Activated naive CD4-positive, alpha-beta T cell treated with anti-CD3 and anti-CD28 coated beads, Interleukin-2, amount 10 ng/mL, durations not matched to agents 7 days and 5 days (primary cell): ENCODE measurements at places on chromosomes 6 and 20.

GRCh38 chr6:76441875-76442274, 369.4 kb upstream of the IMPG1 start:
- no peak for DNase-seq

DNA sequence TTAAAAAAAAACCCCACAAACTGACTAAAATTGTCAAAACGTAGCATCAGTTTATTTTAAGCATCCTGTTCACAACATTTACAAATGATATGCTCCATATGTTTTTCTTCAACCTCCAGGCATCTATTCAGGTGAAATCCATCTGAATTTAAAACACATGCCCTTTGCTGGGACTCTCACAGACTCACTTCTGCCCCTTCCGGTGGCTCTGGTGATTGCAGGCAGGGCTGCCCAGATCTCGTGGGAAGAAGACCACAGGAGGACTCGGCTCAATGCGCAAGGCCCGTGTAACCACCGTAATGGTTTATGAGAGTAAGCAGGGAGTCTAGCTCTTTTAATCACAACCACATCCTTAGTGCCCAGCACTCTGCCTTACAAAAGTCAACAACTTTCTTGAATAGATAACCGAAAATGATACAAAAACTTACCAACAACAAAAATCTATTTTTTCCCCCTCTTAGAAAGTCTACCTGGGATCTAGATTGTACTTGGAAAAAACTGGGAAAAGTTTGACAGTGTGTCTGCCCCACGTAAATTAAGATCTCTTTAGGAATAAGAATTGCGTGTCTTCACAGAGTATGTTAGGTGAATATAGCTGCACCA, 139.1 kb downstream of the KIF16B start:
- peak; percentile 54 for DNase-seq

GRCh38 chr6:54040545-54040944, 70.7 kb upstream of the MLIP start:
- no peak for DNase-seq

- DNase-seq = no peak
Observed at GRCh38 chr6:17741507-17741906, 34.8 kb upstream of the NUP153 start.

DNA sequence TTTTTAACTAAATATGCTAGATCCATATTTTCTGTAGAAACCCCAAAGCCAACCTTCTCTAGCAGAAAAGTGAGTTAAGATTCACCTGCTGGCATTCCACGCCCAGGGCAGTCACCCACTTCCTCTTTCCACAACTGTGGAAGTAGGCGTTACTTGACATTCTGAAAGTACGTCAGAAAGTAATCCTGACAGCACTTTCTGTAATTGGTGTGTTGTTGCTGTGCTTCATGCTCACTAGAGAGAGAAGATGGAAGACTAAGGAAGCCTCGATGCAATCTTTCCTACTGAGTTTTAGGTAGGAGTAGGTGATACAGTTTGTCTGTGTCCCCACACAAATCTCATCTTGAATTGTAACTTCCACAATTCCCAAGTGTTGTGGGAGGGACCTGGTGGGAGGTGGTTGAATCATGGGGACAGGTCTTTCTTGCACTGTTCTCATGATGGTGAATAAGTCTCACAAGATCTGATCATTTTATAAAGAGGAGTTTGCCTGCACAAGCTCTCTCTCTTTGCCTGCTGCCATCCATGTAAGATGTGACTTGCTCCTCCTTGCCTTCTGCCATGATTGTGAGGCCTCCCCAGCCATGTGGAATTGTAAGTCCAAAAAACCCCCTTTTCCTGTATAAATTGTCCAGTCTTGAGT, 101.1 kb downstream of the MAP3K7 start:
- no peak for DNase-seq

- no peak for DNase-seq
Observed at GRCh38 chr6:127517693-127518092, 1.4 kb downstream of the MTCL3 start.

DNA sequence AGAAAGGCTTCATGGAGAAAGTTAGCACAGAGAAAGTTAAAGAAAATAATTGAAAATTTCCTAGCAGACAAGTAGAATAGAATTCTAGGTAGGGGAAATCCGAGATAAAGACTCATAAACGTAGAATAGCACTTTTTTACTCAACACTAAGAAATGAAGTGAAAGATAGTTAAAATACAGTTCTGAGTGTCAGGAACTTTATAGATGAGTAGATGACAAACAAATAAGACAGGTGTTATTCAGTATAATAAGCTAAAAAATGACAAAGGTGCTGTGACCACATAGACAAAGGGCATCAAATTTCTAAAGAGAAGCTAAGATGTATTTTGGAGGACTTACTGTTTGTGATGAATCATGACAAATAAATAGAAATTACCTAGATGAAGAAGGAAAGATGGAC, 12.9 kb downstream of the FKBP1C start:
- DNase-seq = no peak

DNA sequence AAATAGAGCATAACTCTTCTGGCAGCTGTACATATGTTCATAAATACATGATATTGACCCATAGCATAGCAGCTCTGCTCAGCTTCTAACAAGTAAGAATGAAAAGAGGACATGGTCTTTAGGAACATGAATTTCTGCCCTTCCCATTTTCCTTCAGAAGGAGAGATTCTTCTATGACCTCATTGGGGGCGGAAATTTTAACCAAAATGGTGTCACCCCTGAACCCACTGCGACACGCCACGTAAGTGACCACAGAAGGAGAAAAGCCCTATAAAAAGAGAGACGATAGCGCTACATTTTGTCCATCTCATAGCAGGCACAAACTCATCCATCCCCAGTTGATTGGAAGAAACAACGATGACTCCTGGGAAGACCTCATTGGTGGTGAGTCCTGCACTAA, at the start of gene IL17A:
Gene IL17A (plus strand): TSS at position 301 of the 400 bp plus-strand sequence. CDS start 57 bp downstream, at position 358.
- DNase-seq = no peak

GRCh38 chr6:14984519-14984853, 261.4 kb upstream of the JARID2 start:
- no peak for DNase-seq

- DNase-seq = no peak
Observed at GRCh38 chr6:166006900-166007301, 160.8 kb downstream of the TBXT start.

DNA sequence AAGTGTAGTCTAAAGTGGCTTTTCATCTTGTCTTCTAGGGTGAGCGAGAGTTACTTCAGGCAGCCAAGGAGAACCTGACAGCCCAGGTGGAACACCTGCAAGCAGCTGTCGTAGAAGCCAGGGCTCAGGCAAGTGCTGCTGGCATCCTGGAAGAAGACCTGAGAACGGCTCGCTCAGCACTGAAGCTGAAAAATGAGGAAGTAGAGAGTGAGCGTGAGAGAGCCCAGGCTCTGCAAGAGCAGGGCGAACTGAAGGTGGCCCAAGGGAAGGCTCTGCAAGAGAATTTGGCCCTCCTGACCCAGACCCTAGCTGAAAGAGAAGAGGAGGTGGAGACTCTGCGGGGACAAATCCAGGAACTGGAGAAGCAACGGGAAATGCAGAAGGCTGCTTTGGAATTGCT, 27.1 kb downstream of the C20orf173 start:
- DNase-seq = no peak

GRCh38 chr20:47054945-47055344, 160.3 kb downstream of the EYA2 start:
- DNase-seq = no peak

GRCh38 chr6:2641044-2641725, 109.5 kb downstream of the MYLK4 start:
- DNase-seq = no peak

GRCh38 chr20:51446230-51446629, 96.3 kb downstream of the NFATC2 start:
- no peak for DNase-seq

- peak; percentile 12 for DNase-seq
Observed at GRCh38 chr20:23132930-23133559, 46.9 kb upstream of the CD93 start.

DNA sequence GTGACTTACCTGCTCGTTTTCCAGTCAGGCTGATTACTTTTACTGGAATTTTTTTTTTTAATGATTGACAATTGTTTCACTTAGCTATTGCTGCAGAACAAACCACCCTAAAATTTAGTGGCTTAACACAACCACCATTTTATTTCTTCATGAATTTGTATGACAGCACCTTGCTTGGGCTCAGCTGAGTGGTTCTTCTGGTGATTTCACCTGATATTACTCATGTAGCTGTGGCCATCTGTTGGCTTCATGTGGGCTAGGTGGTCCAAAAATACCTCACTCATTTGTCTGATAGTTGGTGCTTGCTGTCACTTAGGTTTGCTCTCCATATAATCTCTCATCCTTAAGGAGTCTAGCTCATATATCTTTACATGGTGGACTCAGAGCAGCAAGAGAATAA, 5.3 kb downstream of the ISM1 start:
- no peak for DNase-seq

DNA sequence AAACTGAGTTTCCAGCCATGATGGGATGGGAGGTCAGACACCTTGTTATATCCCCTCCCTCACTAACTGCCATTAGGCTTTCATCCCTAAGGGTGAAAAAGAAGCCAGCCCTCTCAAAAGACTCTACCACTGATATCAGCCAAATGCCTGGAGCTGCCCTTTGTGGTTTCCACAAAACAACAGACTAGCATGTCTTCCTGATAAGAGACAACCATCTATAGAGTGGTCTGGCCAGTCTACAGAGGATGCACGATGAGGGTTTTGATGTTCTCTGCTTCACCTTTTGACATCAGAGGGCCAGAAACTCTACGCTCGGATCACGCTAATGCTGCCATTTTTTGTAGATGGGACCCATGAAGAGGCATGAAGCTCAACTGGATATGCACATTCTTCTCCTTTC, 61.7 kb upstream of the ARHGAP18 start:
- DNase-seq = no peak

DNA sequence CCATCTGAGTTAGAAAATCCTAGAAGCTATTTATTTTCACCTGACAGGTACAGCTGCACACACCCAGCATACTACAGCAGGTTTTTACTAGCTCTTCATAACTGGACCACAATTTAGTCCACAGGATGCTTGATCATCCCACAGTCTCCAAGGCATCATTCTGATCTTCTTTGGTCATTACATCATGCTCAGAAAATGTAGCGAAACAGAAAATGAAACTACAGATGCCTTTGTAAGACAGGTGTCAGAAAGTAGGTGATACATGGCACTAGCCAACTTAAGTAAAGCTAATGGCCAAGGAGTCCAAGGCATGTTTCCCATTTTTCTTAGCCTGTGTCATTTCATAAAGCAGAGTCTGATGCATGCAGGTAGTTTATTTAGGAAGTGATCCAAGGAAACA, 102.3 kb downstream of the HTR1B start:
- no peak for DNase-seq

GRCh38 chr6:46953921-46954320, 32.2 kb upstream of the ADGRF5 start:
- DNase-seq = no peak

DNA sequence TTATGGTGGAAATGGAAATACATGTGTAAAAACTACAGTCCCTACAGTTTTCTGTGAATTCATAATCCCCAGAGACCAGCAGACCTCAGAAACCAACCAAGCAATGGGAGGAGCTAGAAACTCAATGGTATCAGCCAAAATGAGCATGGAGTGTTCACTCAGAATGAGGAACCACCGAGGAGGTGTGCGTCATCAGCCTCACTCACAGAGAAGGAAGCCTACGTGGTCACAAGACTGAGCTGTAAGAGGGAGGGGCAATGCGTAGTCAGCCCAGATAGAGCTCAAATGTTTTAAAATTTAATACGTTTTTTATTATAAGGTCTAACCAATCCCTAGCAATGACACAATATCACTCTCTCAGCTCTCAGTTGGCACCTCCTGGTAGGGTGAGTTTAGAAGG, 17.4 kb downstream of the MYLK4 start:
- DNase-seq = peak; percentile 54

- no peak for DNase-seq
Observed at GRCh38 chr6:54874349-54875048, 27.9 kb downstream of the FAM83B start.

- no peak for DNase-seq
Observed at GRCh38 chr6:36318690-36319435, 17.8 kb downstream of the BNIP5 start.

- peak; percentile 65 for DNase-seq
Observed at GRCh38 chr20:62066339-62066982, 780 bp upstream of the TAF4 start.

GRCh38 chr6:136014454-136015437, 163.2 kb downstream of the PDE7B start:
- no peak for DNase-seq

DNA sequence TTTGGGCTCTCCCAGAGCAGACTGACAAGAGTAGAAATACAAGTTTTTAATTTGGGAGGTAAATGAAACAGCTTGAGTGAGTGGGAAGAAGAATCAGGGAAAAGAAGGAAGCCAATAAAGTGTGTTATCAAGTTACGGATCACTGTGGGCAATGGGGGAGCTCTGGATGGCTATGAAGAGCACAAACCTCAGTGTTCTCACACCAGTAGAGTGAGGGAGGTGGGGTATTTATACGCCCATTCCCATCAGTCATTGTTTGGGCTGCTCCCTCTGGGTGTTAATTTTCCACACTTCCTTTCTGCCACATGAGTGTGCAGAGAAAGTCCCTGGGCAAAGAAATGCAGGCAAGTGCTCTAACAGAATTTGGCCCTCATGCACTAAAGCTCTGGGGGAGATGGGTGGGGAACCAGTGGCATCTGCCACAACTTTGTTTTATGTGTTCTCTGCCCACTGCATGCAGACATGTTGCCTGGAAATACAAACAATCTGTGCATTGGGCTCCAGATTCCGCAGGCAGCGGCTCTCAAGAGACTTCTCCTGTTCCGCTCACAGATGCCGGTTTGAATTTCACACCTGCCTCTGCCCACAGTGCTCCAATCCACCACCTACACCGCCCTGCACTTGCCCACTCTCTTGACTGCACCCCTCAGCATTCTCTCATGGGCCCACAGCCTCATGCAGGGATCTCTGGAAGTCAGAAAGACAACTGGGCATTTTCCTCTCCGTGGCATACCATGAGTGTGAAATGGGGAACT, 211.1 kb upstream of the RNF24 start:
- no peak for DNase-seq

DNA sequence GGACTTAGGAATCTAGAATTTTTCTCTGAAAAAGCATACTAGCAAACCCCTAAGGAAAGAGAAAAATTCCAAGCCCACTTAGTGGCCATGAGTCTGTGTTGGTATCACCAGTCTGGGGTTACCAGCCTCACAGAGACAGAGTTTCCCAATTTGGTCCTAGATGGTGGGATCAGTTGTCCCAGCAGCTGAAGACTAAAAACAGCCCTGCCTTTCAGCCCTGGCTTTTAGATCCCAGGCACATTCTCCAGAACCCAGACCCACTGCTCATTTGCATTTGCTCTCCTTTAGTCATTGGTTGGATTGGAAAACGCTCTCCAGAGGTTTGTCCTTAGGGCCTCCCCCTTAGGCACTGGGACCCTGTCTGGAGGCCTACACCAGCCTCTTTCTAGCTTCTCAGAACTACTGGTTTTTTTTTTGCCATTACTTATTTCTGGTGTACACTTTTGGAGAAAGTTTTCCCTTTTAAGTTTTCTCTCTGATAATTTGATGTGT, 39.1 kb upstream of the FOXO3 start:
- no peak for DNase-seq
